ENCODE measurements at places on chromosomes 3 and 15.

- no peak overlapping the region for H3K4me3 ChIP-seq
- H3K36me3 ChIP-seq: no peaks in the 10 kb centered on the region
- peaks cover 2% of the 10 kb centered on the region for H3K27me3 ChIP-seq
- no peak for DNase-seq
Measured at GRCh38 chr15:101303408-101303807, 8.4 kb upstream of the SNRPA1 start.

GRCh38 chr3:124014366-124014942 is 22.5 kb upstream of the ROPN1 start:
- H3K4me1 ChIP-seq: peaks cover 2% of the 10 kb centered on the region
- H3K27ac ChIP-seq: no peak overlapping the region
- DNase-seq: no peak
- no peaks in the 10 kb centered on the region for H3K36me3 ChIP-seq

- peaks cover 2% of the 10 kb centered on the region for H3K36me3 ChIP-seq
- H3K4me3 ChIP-seq: no peak overlapping the region
- H3K27ac ChIP-seq: no peak overlapping the region
Measured at GRCh38 chr3:42515391-42515916, 13.0 kb downstream of the VIPR1 start.

DNA sequence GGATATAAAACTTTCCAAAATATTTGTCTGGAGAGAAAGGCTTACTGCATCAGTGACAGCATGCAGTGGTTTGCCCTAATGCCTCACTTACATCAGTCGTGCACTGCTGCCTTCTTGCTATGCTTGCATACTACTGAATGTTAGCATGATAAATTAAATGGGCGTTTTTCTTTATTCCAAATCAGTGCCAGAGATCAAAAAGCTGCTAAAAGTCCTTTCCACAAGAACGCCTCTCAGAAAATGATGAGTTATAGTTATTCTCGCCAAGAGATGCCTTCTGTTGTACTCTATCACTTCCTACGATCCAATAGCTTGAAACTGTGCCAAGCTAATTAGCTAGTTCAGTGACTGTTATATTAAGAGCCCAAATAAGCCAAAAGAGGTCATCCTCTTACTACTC is 345.8 kb upstream of the ROBO2 start:
- no peak overlapping the region for H3K27ac ChIP-seq
- H3K4me3 ChIP-seq: no peak overlapping the region
- peaks cover 5% of the 10 kb centered on the region for H3K4me1 ChIP-seq

GRCh38 chr3:85939074-85939482 is 980.3 kb downstream of the CADM2 start:
- H3K27ac ChIP-seq: no peak overlapping the region
- peaks cover 2% of the 10 kb centered on the region for H3K4me1 ChIP-seq
- no peak for DNase-seq
- peaks cover 3% of the 10 kb centered on the region for H3K27me3 ChIP-seq
- no peak overlapping the region for H3K4me3 ChIP-seq

Data from chondrocyte (in vitro differentiated cells).